NCI-H524 (cell line): ENCODE measurements at places on chromosomes 2 and 18.

DNA sequence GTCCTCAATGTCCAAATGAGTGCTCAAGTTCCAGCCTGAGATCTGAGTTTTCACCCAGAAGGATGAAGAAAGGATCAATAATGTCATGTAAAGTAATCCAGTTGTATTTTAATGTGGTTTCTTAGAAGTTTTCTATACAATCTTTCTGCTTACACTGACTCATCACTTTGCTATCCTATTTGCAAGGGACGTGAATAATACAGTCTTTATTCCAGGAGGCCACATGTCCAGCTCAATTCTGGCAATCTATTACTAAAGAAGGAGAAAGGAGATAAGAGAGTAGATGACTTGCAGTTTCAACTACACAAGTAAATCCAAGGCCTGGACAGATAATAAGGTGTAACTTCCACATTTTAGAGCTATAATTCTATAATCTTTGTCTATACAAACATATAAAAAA, 601.1 kb upstream of the SETBP1 start:
- no peak for DNase-seq

GRCh38 chr2:147236601-147237000, 608.2 kb upstream of the ACVR2A start:
- DNase-seq = no peak

- no peak for DNase-seq
Measured at GRCh38 chr2:15220603-15221002, 340.5 kb downstream of the NBAS start.

DNA sequence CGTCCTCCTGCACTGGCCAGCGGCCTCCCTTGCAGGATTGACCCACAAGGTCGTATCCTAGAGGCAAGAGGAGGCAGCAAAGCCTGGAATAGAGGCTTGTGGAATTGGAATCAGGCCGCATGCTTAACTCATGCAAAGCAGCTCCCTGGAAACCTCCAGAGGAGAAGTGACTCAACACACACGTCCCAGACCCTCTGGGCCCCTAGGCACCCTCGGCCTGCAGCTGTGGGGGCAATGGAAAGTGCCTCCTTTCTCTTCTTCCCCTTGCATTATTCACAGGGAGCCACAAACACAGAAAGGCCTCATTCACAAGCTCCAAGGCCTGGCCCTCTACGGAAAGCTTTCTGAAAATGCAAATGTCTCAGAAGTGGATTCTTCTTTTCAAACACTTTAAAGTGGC, 19.6 kb downstream of the SPATA3 start:
- no peak for DNase-seq

GRCh38 chr2:212384027-212384426, 154.6 kb downstream of the ERBB4 start:
- peak; percentile 2 for DNase-seq

DNA sequence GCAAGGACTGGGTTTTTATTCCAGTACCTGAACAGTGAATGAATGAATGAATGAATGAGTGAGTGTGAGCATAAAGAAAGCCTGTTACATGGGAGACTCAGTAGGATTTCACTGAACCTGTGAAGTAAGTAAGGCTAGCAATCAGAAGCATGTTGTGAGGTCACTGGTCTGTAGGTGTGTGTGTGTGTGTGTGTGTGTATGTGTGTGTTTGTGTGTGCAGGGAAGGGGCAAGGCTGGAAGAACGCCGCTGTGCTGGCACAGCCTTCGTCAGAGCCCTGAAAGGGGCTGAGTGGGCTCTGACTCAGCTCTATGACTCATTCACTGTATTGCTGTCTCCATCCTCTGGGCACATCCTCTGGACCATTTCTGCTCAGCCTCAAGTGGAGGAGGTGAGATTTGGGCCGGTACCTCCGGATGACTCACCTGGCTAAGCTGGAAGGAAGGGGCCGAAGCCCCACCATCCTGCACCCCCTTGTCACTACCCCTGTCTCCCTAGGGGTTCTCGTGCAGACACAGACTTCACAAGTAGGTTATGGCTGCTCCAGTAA, 51.4 kb upstream of the MRPL33 start:
- no peak for DNase-seq
